ENCODE measurements at places on chromosomes 7 and 10. TPM values are rescaled to one million over a fixed set of nuclear protein-coding genes. Genes with fewer than 3 reads are reported as not detected.

GRCh38 chr7:93015779-93016481, 101.8 kb downstream of the SAMD9 start:
- no peaks in the 10 kb centered on the region for H3K27me3 ChIP-seq
- no peak overlapping the region for H3K4me3 ChIP-seq
- no peak overlapping the region for H3K27ac ChIP-seq
- H3K36me3 ChIP-seq, result no peaks in the 10 kb centered on the region
- no peaks in the 10 kb centered on the region for H3K4me1 ChIP-seq

DNA sequence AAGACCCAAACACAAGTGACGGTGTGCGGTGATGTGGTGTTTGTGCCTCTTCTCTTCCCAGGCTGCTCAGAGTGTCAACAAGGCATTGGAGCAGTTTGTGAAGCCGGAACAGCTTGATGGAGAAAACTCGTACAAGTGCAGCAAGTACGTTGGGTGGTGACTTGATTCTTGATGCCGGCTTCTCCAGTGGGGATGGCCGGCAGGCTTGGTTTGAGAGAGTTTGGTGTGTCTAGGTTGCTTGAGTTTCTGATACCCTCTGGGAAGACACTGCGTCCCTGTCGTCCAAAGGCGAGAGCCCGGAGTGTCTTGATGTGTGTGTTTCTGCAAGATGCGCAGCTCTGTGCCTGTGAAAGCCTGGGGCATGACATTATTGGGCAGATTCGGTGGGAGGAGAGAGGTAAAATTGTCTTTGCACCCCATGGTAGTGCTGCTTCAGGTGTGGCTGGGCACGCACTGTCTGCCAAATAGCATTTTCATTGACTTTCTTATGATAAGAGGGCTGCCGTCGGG, 111.8 kb downstream of the ANKRD61 start:
- peaks cover 75% of the 10 kb centered on the region for H3K36me3 ChIP-seq
- DNase-seq, result no peak
- no peaks in the 10 kb centered on the region for H3K4me1 ChIP-seq
- no peak overlapping the region for H3K4me3 ChIP-seq
- H3K27me3 ChIP-seq, result no peaks in the 10 kb centered on the region

- H3K27me3 ChIP-seq, result no peaks in the 10 kb centered on the region
- H3K4me1 ChIP-seq, result no peaks in the 10 kb centered on the region
- no peak overlapping the region for H3K4me3 ChIP-seq
- DNase-seq, result no peak
- no peaks in the 10 kb centered on the region for H3K36me3 ChIP-seq
Measured at GRCh38 chr10:116723428-116724281, 18.7 kb downstream of the HSPA12A start.

DNA sequence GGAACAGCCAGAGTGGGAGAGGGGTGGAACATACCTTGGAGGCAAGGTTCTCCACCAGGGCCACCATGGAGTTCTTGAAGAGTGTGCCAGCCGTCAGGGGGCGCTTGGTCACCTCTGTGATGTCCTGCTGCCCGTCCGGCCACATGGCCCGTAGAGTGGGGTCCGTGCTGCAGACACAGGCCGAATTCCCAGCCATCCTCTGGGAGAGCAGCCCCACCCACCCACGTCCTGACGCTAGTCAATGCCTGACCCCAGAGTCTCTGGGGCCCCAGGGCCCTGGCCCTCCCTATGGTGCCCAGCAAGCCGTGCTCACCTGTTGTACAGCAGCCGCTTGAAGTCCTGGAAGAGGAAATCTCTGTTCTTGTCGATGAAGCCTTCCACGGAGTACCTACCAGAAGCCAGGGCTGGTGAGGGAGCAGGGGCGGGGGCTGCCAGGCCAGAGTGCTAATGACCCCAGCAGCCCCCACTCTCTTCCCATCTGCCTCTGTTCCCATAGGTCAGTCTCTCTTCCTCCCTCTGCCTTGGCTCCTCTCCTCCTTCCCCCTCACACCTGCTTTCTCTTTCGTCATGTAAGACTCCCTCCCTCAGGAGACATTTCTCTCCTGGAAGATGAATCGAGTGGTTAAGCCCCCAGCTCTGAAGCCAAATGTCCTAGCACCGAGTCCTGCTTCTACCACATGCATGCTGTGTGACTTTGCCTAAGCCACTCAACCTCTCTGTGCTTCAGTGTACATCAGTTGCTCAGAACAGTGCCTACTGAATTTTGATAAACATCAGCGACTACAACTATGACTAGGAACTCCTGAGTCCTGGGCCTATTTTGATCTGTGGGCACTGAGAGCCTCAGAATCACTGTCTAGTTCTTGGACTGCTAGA, 11.0 kb downstream of the MYO1G start:
- DNase-seq, result peak; percentile 78
- no peaks in the 10 kb centered on the region for H3K27me3 ChIP-seq
- no peaks in the 10 kb centered on the region for H3K4me1 ChIP-seq

DNA sequence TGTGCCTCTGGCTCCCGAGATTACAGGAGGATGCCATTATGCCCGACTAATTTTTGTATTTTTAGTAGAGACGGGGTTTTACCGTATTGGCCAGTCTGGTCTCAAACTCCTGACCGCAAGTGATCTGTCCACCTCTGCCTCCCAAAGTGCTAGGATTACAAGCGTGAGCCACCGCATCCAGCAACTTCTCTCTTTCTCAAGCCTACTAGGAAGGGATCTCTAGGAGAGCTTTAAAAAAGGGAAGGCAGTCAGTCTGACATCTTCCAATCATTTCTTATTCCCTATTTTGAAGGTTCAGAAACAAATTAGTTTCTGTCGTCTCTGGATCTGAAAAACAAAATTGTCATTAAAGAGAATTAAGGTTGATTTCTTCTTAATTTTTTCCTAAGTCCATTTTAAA, 2.5 kb upstream of the TMEM26 start:
- no peaks in the 10 kb centered on the region for H3K4me1 ChIP-seq
- no peak overlapping the region for H3K4me3 ChIP-seq
- H3K36me3 ChIP-seq, result no peaks in the 10 kb centered on the region
- DNase-seq, result no peak

DNA sequence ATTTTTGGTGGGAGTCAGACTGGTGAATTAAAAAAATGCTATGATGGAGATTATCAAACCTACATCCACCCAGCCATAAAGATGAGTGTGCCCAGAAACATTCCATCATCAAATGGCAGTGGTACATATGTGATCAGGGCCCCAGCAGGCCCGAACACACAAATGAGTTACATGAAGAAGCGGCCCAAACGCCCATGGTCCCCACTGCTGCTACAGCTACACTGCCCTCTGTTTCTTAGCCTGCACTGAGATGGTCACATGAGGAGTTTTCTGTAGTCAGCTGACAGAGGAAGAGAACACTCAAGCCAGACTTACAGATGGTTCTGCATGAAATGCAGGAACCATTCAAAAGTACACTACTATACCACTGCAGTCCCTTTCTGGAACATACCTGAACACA, 96.4 kb upstream of the ARID5B start:
- no peaks in the 10 kb centered on the region for H3K27me3 ChIP-seq
- H3K4me3 ChIP-seq, result no peak overlapping the region
- no peaks in the 10 kb centered on the region for H3K36me3 ChIP-seq
- H3K27ac ChIP-seq, result no peak overlapping the region

DNA sequence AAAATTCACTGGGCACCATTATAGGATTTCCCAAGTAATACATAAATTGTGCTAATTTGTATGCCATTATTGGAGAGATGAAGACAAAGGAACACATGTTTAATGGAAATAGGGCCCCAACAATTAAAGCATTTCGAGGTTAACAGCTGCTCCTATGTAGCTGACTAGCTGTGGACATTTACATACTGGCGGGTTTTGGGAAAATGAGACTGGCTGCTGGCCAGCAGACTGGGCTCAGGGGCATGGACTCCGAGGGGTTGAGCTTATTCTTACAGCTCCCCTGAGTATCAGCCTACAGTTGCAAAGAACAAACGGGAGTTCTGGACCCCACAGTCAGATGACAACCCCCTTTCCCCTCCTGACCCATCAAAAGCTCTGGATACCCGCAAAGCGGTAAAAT, 91.9 kb upstream of the MYO3A start:
- H3K4me1 ChIP-seq, result no peaks in the 10 kb centered on the region
- H3K27me3 ChIP-seq, result no peaks in the 10 kb centered on the region
- no peak overlapping the region for H3K4me3 ChIP-seq
- no peaks in the 10 kb centered on the region for H3K36me3 ChIP-seq

GRCh38 chr10:10617686-10618085, 400.0 kb upstream of the CELF2 start:
- DNase-seq, result no peak
- H3K4me3 ChIP-seq, result no peak overlapping the region
- H3K27me3 ChIP-seq, result no peaks in the 10 kb centered on the region
- no peaks in the 10 kb centered on the region for H3K36me3 ChIP-seq

DNA sequence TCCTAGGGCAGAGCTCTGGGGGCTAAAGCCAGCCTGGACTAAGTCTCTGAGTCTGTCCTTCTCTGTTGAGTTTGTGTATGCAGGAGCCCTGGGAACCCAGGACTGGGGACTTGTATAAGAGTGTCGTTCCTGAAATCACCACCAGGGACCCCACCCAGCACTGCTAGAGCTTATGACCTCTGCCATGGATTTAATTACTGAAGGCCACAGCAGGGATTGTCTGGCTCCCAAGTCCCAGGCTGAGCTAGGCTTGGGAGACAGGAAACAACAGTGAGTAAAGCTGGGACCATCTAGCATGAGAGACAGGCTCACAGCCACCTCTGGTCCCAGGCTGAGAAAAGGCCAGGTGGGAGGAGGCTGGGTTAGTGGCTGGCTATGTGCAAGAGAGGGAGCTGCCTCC, 1.4 kb upstream of the TSPAN15 start:
- H3K4me1 ChIP-seq, result no peaks in the 10 kb centered on the region
- DNase-seq, result peak; percentile 78
- peak overlapping the region; percentile 14 for H3K4me3 ChIP-seq

AASS gene
- total RNA-seq, result 398 TPM

EVX1 gene
- not detected for total RNA-seq

SNX8 gene
- total RNA-seq, result 40.6 TPM

TUBAL3 gene
- not detected for total RNA-seq

GIMAP4 gene
- total RNA-seq, result not detected

Measured in H9 (cell line).